Right lung (tissue), 10 donors: ENCODE measurements at places on chromosomes 13 and 19.

DNA sequence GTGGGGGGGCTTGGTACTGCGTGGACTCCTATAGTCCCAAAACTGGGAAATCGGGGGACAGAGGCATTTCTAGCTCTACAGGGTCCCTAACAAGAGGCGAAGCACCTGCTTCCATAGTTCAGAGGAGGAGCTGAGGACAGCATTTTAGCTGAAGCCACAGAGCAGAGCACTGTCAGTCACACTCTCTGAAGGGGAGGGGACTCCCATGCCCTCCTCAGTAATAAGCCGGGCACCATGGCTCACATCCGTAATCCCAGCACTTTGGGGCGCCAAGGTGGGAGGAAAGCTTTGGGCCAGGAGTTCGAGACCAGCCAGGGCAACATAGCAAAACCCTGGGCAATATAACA is 3.8 kb downstream of the NPAS1 start:
- no peak for DNase-seq

DNA sequence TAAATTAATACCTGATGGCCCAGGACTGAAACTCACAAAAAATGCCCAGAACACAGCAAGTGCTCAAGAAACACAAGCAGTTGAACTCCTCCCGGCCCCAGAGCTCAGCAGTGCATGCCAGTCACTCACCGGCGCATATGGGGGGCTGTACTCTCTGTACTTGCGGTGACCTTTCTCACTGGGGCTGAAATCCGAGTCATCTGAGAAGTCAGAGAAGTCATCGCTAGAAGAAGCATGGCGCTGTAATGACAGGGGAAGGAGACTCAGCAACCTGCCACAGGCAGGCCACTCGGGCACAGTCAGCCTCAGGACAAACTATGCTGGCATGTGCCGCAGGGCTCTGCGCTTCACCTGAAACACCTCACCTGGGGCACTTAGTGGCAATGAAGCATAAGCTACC is 19.7 kb downstream of the ZC3H4 start:
- no peak for DNase-seq

GRCh38 chr19:31023038-31023437 is 326.2 kb downstream of the TSHZ3 start:
- DNase-seq: no peak

GRCh38 chr13:81987159-81987558 is 1646.2 kb upstream of the SPRY2 start:
- DNase-seq: no peak

- no peak for DNase-seq
Observed at GRCh38 chr19:7115721-7116120, 46.2 kb downstream of the ZNF557 start.

- DNase-seq: no peak
Observed at GRCh38 chr19:18425515-18426415, 6.6 kb downstream of the SSBP4 start.

DNA sequence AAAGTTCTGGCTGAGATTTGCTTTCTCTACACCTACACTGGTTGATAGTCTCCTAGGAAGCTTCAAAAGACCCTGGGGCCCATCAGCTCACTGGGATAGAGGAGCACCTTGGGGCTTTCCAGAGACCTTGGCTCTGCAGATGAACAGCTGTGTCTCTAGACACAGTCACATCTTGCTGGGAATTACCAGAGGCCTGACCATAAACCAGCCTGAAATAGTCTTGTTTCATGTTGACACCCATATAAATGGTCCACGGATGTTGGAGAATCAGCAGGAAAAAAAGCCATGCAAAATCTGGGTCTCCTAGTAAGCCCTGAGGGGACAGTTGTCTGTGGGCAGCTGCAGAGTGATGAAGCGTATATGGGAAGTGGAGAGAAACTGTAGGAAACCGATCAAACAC is 207.6 kb downstream of the DNAJC15 start:
- DNase-seq: no peak

- DNase-seq: no peak
Observed at GRCh38 chr19:32749361-32749760, 29.8 kb downstream of the TDRD12 start.

- DNase-seq: no peak
Observed at GRCh38 chr13:44303681-44304432, 69.8 kb upstream of the SERP2 start.

- peak; percentile 16 for DNase-seq
Observed at GRCh38 chr13:83153848-83154247, 728.4 kb downstream of the SLITRK1 start.

DNA sequence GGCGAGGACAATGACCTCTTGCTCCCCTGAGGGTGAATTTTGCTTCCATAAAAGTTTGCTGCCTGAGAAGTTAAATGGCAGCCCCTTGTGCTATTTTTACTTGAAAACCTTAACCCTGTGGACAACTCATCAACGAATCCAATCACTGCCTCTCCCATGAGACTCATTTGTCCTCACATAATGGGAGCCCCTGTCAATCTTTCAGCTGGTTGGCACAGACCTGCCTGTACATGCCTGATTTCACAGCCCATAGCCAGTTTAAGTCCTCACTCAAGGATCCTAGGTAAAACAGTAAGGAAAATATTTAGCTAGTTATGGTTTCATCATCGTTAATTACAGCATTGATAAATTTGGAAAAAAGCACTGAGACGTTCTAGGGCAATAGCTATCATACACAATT is 207.4 kb downstream of the NHLRC3 start:
- no peak for DNase-seq

GRCh38 chr13:38262211-38262610 is 87.4 kb upstream of the UFM1 start:
- DNase-seq: no peak
